ENCODE measurements at places on chromosomes 16 and 17.

GRCh38 chr17:49125449-49125848 lies 7.1 kb upstream of the B4GALNT2 start:
- DNase-seq = no peak

DNA sequence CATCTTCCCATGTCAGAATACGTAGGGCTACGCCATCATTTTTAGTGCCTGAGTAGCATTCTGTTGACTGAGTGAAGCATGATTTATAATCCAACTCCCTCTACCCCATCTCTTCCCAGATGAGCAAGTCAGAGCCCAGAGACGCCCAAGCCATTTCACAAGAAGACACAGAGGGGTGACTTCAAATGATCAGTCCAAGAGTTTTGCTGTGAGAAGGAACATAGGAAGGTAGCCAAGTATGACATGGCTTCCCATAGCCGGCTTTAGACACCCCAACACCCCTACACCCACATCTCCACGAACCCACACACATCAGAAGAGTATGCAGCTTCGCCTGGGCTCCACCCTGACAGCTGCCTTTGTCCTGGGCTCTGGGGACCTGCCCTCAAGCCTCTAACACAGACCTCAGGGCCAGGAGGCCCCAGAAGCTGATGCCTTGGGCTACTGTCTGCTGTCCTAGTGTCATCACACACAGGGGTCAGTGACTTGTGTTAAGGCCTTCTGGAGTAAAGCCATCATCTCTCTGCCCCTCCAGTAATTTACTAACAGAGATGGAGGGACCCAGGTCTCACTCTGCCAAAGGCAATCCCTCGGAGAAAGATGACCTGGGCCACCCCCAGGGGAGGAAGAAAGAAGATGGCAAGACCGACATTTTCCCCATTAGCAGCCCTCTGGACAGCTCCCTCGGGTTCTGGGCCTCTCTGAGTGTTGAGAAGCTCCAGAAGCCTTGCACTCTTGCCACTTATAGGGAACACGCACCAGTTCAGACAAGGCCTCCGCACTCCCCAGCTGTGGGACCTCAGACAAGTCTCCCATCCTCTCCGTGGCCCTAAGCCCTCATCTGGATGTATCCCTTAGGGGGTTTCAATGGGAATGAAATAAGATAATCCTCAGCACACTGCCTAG lies 38.7 kb upstream of the MRPS23 start:
- no peak for DNase-seq

DNA sequence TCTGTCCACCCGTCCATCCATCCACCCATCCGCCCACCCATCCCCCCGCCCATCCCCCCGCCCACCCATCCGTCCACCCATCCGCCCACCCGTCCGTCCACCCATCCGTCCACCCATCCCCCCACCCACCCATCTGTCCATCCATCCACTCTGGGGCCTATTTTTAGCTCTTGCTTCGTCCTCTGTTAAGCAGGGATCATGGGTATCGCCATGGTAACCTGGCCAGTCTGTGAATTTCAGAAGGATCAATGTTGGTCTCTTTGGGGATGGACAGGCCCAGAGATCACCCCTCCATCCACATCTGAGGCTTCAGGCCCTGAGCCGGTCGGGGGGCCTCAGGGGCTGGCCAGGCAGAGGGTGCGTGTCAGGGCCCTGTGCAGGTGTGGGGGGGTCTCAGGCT lies 15.2 kb upstream of the DPEP1 start:
- DNase-seq = no peak

GRCh38 chr17:82235056-82235774 lies 6.4 kb downstream of the SLC16A3 start:
- no peak for DNase-seq

- no peak for DNase-seq
Observed at GRCh38 chr16:35750157-35750689, 2290.8 kb downstream of the TP53TG3F start.

GRCh38 chr16:2979669-2980226 lies 498 bp downstream of the PKMYT1 start:
- no peak for DNase-seq

DNA sequence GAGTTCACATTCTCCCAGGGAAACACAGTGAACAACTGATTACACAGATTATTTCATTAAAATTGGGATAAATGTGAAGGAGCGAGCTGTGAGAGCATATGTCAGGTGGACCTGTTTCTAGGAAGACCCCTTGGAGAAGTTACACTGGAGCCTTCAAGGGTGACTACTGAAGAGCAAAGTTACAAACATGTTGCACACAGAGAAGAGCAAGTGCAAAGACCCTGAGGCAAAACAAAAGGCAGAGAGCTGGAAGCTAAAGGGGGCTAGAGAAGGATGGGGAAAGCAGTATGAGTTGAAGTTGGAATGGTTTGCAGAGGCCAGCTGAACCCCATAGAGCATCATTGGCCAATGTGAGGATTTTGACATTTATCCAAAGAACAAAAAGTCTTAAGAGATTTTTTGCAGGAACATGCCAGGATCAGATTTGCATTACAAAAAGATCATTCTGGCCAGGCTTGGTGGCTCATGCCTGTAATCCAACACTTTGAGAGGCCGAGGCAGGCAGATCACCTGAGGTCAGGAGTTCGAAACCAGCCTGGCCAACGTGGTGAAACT lies 14.1 kb downstream of the PDZD9 start:
- no peak for DNase-seq

GRCh38 chr17:72775919-72776318 lies 316.6 kb downstream of the SLC39A11 start:
- no peak for DNase-seq

DNA sequence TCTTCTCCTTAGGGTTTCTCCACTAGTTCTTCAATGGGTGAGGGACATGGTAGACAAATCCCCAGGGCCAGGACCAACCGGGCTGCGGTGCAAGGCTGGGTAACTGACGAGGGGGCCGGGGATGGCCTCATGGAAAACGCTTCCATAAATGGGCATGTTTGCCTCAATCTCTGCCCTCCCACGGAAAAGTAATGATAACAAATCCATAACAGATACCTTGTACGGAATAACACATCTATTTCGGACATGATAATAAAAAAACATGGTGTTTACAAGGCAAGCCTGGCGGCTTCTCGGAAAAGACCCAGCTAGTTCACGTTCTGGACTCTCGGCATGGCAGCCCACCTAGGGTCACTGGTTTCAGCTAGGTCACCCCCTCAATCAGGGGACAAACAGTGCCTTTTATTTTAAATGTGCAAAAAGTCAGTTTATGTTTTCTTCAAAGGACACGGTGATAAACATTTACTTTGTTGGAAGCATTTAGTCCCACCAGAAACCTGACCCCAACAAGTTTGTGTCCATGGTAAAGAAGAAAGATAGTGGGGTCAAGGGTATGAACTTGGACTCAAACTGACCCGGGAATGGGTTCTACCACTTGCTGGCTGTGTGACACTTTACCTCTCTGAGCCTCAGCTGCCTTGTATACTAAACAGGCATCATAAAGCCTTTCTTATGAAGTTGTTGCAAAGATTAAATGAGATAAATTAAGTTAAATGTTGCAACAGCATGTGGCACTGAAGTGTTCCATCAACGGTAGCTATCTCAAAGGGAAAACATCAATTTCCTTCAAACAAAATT lies 1.7 kb downstream of the MYH11 start:
- DNase-seq = no peak

DNA sequence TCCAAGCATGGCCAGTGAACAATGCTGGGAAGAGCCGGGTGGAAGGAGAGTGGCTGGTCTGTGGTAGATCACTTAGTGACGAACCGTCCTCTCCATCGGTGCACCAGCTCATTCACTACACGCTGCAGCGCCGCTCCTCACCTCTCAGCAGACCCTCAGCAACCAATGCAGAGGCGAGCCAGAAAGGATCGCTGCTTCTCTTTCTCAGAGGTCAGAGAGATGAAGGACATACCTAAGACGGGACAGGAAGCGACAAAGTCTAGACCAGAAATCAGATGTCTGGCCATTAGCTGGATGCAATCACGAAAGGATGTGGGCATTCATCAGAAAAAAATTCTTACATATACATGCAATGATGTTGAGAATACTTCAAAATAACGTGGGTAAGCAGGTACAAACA lies 26.9 kb downstream of the NSMCE1 start:
- no peak for DNase-seq

GRCh38 chr17:68820825-68821481 lies 134.2 kb downstream of the ABCA8 start:
- no peak for DNase-seq

GRCh38 chr16:47374629-47375028 lies 86.2 kb downstream of the ITFG1 start:
- DNase-seq = no peak

GRCh38 chr17:75773808-75774470 lies 8.9 kb upstream of the GALK1 start:
- no peak for DNase-seq

DNA sequence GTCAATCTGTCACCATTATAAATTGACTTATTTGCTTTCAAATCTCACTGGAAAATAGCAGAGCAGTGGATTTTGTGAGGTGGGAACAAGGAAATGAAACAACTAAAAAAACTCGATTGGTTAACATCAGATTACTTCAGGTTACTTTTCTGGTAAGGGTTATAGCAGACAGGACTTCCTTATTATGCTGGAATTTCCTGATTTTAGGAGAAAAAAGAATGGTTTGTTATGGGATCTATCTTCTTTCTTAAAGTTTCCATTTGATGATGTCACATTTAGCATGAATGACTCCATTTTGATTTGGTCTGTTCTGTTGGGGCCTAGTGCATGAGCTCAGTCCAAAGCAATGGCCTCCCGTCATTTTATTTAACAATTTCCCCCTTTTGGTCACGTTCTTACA lies 210.6 kb downstream of the KCNJ2 start:
- no peak for DNase-seq
